ENCODE measurements at places on chromosomes 3 and 15.

- no peak for DNase-seq
Measured at GRCh38 chr3:194548346-194549321, 61.8 kb upstream of the ATP13A3 start.

- no peak for DNase-seq
Measured at GRCh38 chr15:92921215-92922131, 21.3 kb downstream of the CHD2 start.

DNA sequence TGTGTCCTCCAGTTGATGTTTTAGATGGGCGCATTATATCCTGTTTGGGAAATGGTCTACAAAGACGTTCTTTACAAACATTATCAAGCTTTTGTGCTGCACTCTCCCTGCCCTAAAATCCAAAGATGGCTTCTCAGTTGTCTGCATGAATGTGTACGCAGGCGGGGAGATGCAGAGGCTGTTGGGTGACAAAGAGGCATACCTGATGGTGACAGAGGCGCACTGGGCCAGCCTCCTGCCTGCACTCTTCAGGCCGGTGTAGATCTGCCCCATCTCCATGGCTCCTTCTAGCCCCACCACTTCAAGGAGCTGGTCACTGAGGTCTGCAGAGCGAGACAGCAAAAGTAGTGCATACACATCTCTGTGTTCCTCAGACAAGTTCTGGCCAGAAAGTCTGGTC, 55.8 kb upstream of the ETV5 start:
- no peak for DNase-seq

- no peak for DNase-seq
Measured at GRCh38 chr3:185939721-185940120, 1.9 kb upstream of the TRA2B start.

GRCh38 chr3:38454178-38454883, 641 bp downstream of the ACVR2B start:
- DNase-seq = peak; percentile 26

DNA sequence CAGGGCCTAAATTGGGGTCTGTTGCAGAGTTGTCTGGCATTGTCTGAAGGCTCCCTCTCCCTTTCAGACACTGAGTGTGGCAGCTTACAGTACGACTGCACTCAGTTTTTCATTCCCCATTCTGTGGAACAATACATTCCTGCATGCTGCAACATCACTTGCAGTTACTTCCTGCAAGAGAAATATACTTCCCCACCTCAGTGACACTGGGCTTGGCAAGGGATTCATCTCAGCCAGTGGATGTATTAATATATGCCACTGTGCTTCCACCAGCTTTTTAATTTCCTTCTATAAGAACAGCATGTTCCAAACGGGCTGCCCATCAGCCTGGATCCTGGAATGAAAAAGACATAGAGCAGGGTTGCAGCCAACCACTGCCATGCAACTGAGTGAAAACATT, 23.1 kb downstream of the B3GALNT1 start:
- DNase-seq = no peak

GRCh38 chr3:33860373-33861050, 62.1 kb downstream of the PDCD6IP start:
- DNase-seq = no peak

DNA sequence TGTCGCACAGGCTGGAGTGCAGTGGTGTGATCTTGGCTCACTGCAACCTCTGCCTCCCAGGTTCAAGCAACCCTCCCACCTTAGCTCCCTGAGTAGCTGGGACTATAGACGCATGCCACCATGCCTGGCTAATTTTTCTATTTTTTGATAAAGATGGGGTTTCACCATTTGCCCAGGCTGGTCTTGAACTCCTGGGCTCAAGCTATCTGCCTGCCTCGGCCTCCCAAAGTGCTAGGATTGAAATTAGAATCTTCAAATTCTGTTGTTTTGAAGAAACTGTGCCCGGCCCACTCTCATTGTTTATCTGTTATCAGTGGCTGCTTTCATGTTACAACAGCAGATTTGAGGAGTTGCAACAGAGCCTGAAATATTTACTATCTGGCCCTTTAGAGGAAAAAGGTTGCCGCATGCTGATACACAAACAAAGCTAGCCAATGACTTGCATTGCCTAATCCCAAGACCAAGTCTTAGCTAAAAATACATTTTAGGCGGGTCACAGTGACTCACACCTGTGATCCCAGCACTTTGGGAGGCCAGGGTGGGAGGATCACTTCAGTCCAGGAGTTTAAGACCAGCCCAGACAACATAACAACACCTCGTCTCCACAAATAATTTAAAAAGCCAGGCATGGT, 43.2 kb upstream of the PPP4R2 start:
- no peak for DNase-seq

All from stimulated activated naive CD8-positive, alpha-beta T cell treated with anti-CD3 and anti-CD28 coated beads, Interleukin-15, Interleukin-2, amounts not matched to agents 100 U/mL and 50 U/mL, for 24 hours (primary cell).